ENCODE measurements at places on chromosomes 5 and 9.
A peak's percentile ranks its signal among the peaks of the same experiment; 100 is the strongest.

DNA sequence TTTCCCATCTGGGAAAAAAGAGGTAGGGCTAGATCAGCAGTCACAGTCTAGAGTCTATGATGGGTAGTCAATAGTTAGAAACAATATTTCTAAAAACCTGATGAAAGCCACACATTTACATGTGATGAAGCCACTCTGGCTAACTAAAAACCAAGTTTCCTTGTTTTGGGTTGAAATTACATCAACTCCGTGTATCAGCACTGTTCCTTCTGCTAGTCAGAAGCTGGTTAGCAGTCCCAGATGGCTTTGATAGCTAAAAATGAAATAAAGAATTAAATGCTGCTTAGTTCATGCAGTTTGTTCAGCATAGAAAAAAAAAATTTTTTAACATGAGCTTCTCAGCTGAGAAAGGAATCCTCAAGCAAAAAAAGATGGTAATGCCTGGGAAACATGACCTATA lies 136.7 kb downstream of the FAM114A2 start:
- DNase-seq: no peak

- peak; percentile 92 for DNase-seq
Observed at GRCh38 chr9:35489313-35490154, at the start of gene RUSC2. RUSC2 (plus strand) TSS chr9:35490111; CDS start chr9:35546522, 56,411 bp downstream.

- DNase-seq: peak; percentile 53
Observed at GRCh38 chr5:15794052-15794985, 294.3 kb downstream of the FBXL7 start.

DNA sequence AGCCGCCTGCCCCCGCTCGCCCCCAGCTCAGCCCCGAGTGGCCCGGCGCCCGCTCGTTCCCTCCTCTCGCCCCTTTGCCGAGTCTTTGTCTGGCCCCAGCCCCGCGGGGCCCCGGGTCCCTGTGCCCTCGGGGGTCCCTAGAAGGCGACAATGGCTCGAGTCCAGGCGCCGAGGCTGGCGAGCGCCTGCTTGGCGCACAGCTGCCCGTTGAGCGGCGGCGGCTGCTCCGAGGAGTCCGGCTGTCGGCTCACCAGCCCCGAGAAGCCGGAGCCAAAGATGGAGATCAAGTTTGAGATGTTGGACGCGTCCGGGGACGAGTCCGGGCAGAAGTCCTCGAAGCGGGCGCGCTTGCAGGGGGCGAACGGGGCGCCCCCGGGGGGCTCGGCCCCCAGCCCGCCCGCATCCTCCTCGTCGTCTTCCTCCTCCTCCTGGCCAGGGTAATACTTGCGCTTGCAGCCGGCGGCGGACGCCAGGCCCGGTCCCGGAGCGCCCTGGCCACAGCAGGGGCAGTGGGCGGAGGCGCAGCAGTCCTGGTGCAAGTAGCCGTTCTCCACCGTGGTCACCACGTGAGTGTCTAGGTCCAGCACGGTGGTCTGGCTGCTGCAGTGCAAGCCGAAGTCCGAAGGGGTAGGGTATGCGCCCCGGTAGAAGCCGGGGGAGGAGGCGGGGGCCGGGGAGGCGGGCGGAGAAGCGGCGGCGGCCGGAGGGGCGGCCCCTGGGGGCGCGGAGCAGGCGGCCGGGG lies 1.2 kb downstream of the IER5L start:
- peak; percentile 51 for DNase-seq

DNA sequence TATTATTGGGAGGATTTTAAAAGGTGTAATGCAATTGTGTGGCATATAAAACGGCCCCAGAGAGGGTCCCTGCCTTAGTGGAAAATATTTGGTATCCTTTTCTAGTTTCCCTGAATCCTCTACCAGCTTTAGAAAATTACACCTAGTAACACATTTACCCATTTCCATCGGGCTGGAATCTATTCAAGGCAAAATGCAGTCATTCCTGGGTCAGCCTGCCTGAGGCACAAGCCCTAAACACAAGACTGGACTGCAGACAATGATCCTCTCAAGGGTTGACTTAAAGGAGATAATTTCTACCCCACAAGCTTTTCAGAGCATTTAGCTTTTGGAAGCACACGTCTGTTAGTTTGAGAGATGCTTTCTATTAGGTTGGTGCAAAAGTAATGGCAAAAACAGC lies 124.4 kb upstream of the ADAMTSL1 start:
- DNase-seq: no peak

DNA sequence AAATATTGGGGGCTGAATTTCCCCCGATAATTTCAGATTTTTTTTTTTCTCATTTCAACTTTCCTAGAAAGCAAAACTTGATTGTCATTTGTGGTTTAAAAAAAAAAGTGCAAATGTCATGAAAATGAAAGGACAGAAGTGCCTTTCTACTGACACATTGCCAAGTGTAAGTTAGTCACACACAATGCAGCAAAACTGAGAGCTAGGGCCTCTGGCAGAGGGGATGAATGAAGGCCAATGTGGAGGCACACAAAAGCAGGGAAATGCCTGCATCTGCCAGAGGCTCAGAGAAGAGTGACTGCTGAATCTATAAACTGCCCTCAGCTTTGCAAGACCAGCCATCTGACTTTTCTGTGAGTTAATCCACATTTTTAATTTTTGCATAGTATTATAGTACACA lies 6.8 kb upstream of the IFNA5 start:
- DNase-seq: no peak

DNA sequence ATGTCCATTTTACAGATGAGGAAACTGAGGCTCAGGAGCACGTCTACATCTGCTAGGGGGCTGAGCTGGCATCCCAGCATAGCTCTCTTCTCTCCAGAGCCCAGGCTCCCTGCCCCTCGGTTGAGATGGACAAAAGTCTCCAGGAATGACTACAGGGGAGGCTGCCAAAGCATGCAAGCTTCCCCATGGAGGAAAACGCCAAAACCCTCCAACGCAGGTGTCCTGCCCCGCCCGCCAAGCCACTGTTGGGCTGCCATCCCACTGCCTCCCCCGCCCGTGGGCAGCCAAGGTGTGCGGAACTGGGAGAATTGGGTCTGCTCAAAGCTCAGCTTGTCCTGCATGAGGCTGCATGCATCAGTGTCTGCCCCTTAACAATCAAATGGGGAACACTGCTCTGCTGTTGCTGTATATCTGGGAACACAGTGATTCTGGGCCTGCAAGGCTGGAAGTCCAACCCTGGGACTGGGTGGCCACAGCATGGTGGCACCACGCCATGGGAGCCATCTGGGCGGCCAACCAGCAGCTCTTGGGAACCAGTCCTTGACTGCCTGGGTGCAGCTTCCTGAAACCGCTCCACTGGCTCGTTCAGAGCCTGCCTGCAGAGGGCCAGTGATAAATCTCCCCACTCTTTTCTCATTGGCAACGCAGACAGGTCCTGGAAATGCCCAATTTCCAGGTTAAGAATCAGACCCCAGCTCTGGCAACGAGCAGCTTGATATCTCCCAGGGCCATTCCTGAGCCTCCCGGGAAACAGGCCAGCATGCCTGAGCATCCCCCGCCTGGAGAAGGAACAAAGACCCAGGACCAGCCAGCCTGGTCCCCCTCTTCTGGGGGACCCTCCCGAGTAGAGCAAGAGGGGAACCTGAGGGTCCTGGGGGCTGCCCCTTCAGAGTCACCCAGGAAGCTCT lies 3.5 kb downstream of the RALGDS start:
- peak; percentile 55 for DNase-seq

- no peak for DNase-seq
Observed at GRCh38 chr5:37984300-37984699, 144.5 kb upstream of the GDNF start.

DNA sequence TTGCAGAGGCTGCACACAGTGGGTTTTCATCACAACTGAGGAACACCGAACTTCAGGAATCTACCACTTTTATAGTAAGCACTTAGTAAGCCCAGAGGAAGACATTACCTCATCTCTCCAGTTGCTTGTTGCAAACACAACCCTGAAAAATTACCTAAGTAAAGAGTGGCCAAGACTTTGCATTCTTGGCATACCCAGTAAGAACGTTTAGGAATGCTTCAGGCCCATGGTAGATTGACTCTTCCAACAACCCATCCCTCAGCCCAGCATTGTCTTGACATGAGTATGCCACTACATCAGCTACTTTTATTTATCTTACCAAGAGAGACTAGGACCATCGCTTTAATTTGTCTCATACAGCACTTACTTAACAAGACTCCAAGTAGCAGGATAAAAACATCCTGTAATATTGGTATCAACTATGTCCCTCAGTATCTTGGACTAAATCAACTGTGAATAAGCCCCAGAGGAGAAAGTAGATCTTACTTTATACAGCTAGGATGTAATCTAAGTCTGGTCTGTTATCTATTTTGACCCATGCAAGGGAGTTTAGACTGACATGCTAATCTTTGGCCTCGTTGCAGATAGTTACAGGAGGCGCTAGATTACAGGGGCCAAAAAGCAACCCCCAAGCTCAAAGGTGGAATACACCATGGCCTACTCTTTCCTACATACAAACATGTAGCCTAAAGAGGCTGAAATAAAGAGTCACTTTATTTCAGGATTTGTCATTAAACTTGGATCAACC lies 114.9 kb downstream of the INVS start:
- peak; percentile 13 for DNase-seq

- peak; percentile 68 for DNase-seq
Observed at GRCh38 chr5:17127743-17128231, 89.6 kb upstream of the BASP1 start.

DNA sequence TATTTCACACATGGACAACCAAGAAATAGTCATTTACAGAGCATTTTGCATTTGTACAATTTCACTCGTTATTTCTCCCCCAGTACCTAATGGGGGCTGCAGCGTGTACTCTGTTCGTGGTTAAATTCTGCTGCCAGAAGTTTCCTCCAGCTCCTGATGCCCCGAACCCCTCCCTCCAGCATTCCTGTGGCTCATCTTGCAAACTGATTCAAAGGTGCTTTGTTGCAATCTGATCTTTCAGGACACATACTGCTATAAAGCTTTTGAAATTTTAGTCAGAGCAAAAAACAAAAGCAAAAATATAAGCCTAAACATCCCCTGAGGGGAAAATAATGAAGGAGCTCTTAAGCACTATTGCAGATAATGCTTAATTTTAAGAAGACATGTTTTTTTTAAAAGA lies 27.7 kb downstream of the UBLCP1 start:
- DNase-seq: no peak

DNA sequence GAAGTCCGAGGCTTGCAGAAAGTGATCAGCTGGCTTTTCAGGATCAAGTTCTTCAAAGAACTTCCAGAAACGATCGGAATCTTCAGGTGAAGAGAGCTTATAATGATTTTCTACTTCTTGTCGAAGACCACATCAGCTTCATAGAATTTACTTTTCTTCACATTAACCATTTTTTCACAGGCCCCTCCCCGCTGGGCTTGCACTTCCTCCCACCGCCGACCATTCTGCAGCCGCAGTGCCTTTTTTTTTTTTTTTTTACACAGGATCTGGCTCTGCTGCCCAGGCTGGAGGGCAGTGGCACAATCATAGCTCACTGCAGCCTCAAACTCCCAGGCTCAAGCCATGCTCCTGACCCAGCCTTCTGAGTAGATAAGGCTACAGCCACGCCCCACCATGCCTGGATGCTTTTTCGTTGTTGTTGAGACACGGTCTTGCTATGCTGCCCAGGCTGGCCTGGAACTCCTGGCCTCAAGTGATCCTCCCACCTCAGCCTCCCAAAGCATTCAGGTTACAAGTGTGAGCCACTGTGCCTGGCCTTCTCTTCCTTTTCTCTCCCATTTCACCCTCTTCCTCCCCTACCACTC lies 15.3 kb upstream of the RNF130 start:
- no peak for DNase-seq

DNA sequence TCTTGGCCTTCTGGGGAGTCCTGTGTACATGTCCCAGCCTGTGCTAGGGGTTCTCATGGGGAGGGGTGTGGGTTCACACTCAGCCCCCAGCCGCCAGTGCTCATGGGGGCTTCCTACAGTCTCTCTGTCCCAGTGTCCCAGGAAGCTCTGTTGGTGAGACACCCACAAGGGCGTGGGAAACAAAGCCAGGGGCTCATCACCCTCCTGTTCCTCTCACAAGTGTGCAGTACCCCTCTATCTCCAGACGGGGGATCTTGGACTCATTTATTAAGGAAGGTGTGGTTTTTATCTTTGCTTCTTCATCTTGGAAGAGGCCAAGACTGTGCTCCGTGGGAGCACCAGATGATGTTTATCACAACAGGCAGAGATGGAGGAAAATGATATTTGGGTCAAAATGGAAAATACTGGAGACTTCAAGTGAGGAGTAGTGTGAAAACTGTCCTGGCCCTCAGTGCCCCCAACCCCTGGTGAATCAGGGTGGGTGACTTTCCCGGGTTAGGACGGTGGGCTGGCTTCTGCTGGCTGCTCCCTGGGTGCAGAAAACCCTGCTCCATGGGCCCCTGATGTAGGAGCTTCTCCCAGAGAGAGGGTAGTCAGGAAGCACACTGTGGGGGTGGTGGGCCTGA lies 15.2 kb downstream of the TMEM171 start:
- peak; percentile 31 for DNase-seq

DNA sequence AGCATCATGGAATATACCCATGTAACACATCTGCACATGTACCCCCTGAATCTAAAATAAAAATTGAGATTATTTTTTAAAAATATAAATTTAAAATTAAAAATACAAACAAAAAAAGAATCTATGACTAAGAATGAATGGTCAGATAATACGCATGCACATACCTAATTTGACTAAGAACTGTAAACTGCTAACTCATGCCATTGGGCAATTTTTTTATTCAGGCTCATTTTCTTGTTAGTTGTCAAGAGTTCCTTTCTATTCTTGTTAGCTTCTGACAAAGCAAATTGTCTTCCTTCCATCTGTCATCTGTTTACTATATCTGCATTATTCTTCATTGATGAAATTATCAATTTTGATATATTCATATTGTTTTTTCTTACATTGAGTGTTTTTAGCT lies 69.5 kb upstream of the HAND1 start:
- DNase-seq: no peak

DNA sequence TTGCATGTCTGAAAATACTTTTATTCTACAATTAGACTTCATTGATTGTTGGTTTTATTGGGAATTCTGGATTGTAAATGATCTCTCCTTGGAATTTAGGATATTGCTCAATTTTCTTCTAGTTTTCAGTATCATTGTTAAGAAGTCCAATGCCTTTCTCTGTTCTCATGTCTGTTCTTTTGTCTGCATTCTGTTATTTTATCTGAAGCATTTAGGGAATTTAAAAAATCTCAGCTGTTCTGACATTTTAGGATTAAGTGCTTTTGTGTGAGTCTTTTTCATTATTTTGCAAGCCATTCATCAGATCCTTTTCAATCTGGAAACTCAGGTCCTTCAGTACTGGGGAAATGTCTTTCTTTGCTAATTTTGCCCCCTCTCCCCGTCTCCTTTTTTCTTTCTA lies 4.4 kb upstream of the FER start:
- DNase-seq: peak; percentile 54

All from cardiac fibroblast (primary cell).